Activated naive CD4-positive, alpha-beta T cell (primary cell): ENCODE measurements at places on chromosomes 12 and 14.

- DNase-seq: peak; percentile 61
Measured at GRCh38 chr12:53267999-53268629, at the start of gene ESPL1. Gene ESPL1, plus strand, starts transcription at chr12:53268299. Its CDS starts 468 bp downstream, at chr12:53268767.

DNA sequence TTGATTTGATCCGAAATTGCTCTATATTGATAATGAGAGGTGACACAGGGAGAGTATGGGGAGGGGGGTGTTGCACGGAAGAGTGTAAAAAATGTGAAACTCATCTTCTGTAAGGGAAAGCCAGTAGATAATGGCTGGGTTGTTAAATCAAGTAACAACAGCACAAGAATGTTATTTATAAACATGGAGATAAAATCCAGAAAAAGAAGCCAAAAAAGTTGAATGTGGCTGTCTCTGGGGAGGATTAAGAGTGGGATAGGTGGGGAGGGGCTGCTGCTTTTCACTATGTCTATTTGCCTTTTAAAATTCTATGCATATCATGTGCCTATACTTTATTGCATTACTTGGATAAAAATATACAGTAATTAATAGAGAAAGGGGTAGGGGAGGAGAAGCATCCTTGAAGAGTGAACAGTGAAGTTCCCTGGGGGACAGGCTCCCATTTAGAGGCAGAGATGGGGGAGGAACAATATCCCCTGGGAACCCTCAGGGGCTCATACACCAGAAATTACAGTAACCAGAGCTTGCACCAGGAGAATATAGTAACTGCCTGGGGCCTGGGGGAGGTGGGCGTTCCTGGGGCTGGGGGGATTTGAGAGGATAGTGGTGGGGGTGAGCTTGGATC is 39.2 kb upstream of the ANKRD9 start:
- no peak for DNase-seq

DNA sequence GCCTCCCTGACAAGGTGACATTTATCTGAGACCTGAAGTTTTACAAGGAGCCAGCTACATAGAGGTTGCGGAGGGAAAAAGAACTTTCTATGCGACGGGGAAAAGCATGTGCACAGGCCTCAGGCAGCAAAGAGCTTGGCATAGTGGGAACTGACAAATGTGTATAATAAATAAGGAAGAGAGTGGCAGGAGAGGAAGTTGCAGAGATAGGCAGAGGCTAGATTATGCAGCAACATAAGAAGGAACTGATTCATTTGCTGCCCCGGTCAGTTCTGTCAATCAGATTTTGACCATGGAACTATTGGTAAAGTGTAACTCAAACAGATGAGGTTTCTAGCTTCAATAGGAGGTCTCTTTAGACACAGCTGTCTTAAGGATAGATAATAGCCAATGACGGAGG is 33.7 kb upstream of the RIC8B start:
- no peak for DNase-seq

DNA sequence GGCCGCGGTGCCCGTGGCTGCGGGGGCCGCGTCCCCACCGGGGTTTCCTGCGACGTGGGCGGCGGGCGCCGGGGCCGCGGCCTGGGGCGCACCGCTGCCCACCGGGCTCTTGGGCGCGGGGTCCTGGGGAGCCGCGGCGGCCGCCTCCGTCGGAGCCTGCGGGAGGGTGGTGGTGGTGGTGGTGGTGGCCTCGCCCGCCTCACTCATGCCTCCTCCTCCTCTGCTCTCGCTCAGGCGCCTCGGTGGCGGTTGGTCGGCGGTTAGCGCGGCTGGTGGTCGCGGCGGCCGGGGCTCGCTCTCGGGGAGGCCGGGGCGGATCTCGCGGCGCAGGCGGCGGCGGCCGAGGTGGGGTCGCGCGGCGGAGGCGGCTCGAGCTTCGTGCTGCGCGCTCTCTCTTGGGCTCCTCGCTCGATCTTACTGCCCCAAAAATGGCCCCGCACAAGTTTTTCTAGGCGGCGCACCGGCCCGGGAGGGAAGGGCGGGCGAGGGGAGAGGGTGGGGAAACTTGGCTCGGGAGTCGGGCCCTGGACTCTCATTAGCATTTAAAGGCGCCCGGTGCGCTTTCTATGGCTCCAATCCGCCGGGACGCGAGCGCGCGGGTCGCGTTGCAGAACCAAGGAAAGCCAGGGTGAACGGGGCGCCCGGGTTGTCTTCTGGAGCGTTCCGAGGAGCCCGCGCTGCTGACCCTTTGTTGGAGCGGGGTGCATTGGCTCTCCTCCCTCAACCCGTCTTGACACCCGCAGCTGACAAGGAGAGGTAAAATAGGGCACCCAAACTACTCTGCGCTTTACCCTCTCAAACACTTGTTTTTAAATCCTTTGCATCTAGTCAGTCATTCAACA is at the start of gene YBX3:
Gene YBX3 (minus strand): TSS at position 419 of the 842 bp plus-strand sequence. CDS start 212 bp downstream, at position 207.
- no peak for DNase-seq

DNA sequence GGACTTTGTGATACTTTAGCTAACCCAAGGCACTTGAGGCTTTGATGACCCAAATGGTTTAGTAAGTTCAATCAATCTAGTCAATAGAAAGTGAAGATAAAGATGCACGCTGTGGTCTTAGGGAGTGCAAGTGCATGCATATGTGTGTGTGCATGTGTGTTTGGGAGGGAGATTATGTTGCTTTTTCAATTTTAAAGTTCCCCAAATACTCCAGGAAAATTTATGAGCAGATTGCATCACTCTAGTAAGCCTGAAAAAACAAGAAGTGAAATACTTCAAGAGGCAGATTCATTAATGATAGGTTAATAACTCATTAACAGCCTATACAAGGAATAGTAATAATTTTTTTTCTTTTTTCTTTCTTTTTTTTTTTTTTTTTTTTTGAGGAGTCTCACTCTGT is 12.4 kb upstream of the SIX1 start:
- no peak for DNase-seq

DNA sequence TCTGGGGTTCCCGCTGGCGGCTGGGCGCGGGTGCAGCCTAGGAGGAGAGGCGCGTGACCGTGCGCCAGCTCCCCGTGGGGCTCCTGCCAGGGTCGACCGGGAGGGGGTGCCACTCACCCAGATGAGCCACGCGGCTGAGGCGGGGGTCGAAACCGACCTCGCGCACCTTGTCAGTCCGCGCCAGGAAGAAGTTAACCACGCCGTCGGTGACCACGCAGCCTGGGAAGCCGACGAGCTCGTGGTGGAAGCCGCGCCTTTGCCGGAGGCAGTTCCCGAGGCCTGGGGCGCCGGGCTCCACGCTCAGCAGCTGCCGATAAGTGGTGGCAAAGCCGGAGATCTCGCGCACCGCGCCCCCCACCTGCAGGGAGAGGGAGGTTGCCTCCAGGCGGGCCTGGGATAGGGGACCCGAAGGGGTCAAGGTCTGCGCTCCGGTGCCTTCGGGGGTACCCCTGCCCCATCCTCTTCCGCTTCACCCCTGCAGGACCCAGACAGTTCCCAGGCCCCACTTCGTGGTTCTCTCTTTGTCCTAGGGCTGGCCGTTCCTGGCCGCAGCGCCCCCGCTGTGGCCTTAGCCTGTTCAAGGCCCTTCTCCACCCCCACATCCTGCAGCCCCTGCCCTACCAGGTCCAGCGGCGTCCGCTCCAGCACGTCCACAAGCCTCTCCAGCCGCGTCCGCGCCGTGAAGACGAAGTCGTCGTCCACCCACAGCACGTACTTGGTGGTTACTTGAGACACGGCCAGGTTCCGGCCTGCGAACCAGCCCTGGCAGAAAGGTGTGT is 5.3 kb downstream of the B4GALNT1 start:
- no peak for DNase-seq

DNA sequence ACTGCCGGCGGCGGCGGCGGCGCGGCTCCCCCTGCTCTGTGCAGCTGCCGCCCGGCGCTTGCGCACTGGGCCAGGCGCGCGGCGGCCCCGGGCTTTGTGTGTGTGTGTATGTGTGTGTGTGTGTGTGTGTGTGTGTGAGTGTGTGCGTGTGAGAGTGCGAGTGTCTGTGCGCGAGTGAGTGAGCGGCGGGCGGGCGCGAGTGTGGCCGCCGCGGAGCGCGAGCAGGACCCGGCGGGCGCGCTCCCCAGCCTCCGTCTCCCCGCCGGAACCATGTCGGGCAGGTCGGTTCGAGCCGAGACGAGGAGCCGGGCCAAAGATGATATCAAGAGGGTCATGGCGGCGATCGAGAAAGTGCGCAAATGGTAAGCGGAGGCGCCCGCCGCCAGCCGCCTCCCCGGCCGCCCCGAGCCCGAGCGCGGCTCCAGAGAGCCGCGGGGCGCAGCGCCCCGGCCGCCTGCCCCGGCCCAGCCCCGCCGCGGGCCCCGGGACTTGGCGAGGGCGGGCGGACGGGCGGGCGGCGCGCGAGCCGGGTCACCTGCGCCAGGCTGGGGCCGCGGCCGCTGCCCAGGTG is at the start of gene BCL7A:
Gene BCL7A (plus strand): TSS at position 63 of the 571 bp plus-strand sequence. CDS start 208 bp downstream, at position 271.
- peak; percentile 47 for DNase-seq

DNA sequence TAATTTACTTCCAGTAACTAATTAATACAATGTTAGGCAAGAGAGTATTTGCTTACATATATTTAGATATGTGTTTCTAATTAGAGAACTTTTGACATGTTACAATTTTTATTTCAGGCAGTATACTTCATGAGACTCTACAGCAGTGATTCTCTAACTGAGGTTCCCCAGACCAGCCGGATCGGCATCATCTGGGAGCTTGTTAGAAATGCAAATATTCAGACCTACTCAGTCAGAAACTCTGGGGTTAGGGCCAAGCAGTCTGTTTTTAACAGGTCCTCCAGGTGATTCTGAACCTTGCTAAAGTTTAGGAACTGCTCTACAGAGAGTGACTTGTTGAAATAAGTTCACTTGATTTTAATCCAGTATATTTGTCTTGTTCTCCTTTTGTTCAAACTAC is 46.5 kb downstream of the ARID2 start:
- DNase-seq: no peak

GRCh38 chr14:50688875-50689274 is 20.8 kb upstream of the SAV1 start:
- no peak for DNase-seq

GRCh38 chr12:98417266-98417665 is 98.1 kb upstream of the TMPO start:
- DNase-seq: no peak

GRCh38 chr12:66132408-66132807 is 1.9 kb upstream of the LLPH start:
- no peak for DNase-seq

- DNase-seq: no peak
Measured at GRCh38 chr12:110174373-110174996, 50.3 kb downstream of the IFT81 start.

DNA sequence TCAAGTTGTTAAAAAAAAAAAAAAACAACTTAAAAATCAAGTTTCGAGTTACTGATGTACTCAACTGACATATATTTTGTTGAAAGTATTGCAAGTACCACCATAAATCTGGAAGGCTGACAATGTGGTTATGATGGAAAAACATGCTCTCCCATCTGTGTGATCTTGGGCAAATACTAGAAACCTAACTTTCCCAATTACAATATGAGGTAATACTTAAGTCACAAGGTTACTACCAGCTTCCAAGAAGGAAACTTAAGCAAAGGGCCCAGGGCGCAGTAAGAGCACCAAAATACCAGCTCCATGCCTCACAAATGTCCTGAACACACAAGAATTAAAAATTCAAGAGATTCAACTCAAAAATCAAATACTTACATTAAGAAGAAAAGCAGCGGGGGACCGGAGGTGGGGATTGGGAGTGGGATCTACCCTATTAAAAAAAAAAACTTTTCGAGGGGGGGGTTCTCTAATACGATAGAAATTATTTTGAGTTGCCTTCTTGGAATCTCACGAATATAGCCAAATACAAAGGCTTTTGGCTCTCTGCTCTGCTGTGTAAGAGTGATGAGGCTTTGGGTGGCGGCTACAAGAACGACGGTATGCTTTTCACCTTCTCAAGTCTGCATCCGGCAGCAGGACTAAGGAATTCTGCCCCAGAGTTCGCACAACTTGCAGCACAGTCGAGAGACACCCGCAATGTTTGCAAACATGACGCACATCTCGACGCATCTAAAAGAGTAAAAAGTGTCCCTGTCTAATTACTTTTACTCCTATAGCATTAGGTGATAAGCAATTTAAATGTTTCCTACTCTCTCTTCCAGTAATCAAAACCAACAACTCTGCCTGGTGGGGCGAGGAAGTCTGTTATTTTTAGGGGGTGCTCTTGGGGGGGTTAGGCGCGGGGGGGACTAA is 1.1 kb downstream of the SAV1 start:
- no peak for DNase-seq

GRCh38 chr14:104976198-104977007 is 1.8 kb downstream of the AHNAK2 start:
- peak; percentile 85 for DNase-seq

DNA sequence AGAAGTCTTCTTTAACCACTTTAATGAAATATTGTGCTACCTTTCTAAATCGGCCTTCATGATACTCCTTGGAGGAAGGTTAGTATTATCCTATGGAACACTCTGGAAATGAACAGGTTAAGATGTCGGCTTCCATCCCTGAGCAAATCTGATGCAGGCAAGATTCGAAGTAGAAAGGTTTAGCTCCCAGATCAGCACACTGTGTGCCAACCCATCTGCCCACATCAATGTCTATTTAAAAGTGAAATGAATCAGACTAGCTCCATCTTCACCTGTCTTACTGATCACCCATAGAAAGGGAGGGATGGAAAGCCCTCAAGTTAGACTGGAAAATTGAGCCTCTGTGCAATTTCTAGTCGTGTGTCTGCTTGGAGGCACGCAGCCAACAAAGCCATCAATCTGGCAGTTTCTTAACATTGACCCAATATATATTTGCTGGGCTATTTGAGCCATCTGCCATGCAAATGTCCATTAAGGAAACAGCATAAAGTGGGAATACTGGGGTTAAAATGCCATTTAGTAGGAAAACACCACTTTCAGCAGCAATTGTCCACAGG is 506.1 kb downstream of the RMST start:
- DNase-seq: no peak

GRCh38 chr12:10392394-10392930 is 2.6 kb upstream of the KLRK1 start:
- DNase-seq: no peak

GRCh38 chr12:11685716-11686115 is 36.2 kb downstream of the ETV6 start:
- no peak for DNase-seq

GRCh38 chr14:93207468-93208308 is 632 bp downstream of the UBR7 start:
- no peak for DNase-seq

DNA sequence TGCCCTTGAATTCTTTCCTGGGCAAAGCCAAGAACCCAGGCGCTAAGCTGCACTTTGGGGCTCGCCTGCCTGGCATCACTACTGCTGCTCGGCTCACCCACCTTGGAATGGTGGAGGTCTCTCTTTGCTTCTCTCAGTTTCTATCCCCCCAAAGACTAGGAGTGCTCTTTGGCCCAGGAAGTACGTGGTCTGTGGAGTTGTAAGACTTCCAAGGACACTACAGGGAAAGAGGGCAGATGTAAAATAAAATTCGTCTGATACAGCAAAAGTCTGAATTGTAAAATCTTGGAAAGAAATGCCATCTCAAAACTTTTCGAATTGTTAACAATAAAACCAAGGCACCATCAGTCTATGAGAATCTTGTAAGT is 52.5 kb upstream of the MAP1LC3B2 start:
- DNase-seq: no peak

GRCh38 chr14:77273796-77274195 is 2.8 kb upstream of the NGB start:
- DNase-seq: no peak

GRCh38 chr14:54342806-54343205 is 54.0 kb upstream of the CDKN3 start:
- no peak for DNase-seq

GRCh38 chr12:23929906-23930305 is 19.6 kb downstream of the SOX5 start:
- no peak for DNase-seq

- DNase-seq: no peak
Measured at GRCh38 chr14:68462683-68463082, 330.2 kb downstream of the ZFP36L1 start.
